Activated naive CD8-positive, alpha-beta T cell treated with anti-CD3 and anti-CD28 coated beads, Interleukin-2, amount 10 ng/mL, durations not matched to agents 7 days and 5 days (primary cell): ENCODE measurements at places on chromosomes 16 and 17. TPM values are rescaled to one million over a fixed set of nuclear protein-coding genes. Genes with fewer than 3 reads are reported as not detected.

MPP2 gene
- 3.1 TPM for total RNA-seq

DVL2 gene
- total RNA-seq, result 62.1 TPM

PTRH2 gene
- 17.3 TPM for total RNA-seq

CEMP1 gene
- 0.80 TPM for total RNA-seq

C16orf95 gene
- total RNA-seq, result 8.0 TPM

ZNF668 gene
- total RNA-seq, result 20.5 TPM

WWP2 gene
- 61.5 TPM for total RNA-seq

PRSS33 gene
- total RNA-seq, result 0.36 TPM

VTN gene
- not detected for total RNA-seq

GP1BA gene
- total RNA-seq, result not detected

FZD2 gene
- 0.36 TPM for total RNA-seq

BTBD17 gene
- not detected for total RNA-seq

KCTD19 gene
- 1.6 TPM for total RNA-seq

TPSD1 gene
- total RNA-seq, result not detected

TPSG1 gene
- not detected for total RNA-seq

RTN4RL1 gene
- total RNA-seq, result 0.45 TPM

PRAC2 gene
- total RNA-seq, result not detected

TTYH2 gene
- total RNA-seq, result 10.9 TPM

COL1A1 gene
- total RNA-seq, result 0.78 TPM

CCDC182 gene
- not detected for total RNA-seq

PRSS27 gene
- total RNA-seq, result 1.9 TPM

MT1A gene
- total RNA-seq, result not detected

CA4 gene
- total RNA-seq, result not detected

TPPP3 gene
- not detected for total RNA-seq

SLC7A6 gene
- total RNA-seq, result 113 TPM

GAST gene
- total RNA-seq, result not detected

WNT9B gene
- not detected for total RNA-seq

METTL22 gene
- 36.3 TPM for total RNA-seq

TBKBP1 gene
- 8.0 TPM for total RNA-seq

PPP1R27 gene
- not detected for total RNA-seq

BICDL2 gene
- 1.6 TPM for total RNA-seq

BAIAP3 gene
- 31.2 TPM for total RNA-seq

CES1 gene
- total RNA-seq, result not detected
